ENCODE measurements at places on chromosomes 5 and 9.
A peak's percentile ranks its signal among the peaks of the same experiment; 100 is the strongest.

- DNase-seq = no peak
Measured at GRCh38 chr9:2469681-2470221, 151.8 kb upstream of the VLDLR start.

DNA sequence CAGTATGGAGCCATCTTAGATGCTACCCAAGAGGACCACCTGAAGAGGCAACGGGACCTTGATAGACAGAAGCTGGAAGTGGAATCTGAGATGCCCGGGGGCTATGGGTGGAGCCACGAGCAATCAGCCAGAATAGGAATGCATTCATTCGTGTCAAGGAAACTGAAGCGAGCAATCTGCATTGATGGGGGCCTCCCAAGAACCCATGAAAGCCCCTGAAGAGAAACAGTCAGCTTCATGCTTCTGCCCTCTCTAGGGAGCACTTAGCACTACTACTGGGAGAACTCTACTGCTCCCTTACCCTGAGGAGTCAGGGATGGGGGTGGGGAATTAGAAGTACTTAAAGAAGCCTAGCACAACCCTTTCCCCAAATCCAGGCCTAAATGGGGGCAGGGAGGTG, 51.9 kb upstream of the TCERG1 start:
- DNase-seq = no peak

- no peak for DNase-seq
Measured at GRCh38 chr9:101902051-101902450, 163.6 kb upstream of the GRIN3A start.

- DNase-seq = no peak
Measured at GRCh38 chr5:159244163-159244562, 18.9 kb upstream of the UBLCP1 start.

GRCh38 chr9:99822806-99823591, 1.3 kb downstream of the NR4A3 start:
- DNase-seq = peak; percentile 27

GRCh38 chr9:111078391-111079038, 40.2 kb upstream of the LPAR1 start:
- no peak for DNase-seq

DNA sequence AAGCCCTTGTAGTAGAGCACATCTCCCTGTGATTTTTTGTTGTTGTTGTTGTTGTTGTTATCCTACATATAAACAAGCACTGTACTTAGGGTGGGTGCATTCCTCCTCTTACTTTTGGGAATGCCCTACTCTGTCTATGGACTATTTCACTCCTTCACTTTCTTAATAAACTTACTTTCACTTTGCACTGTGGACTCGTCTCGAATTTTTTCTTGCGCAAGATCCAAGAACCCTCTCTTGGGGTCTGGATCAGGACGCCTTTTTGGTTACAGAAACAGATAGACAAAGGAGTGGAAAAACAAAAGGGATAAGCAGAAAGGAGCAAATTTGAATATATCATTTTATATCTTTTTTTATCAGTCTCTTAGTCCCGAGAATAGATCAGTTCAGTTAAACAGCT, 14.4 kb upstream of the PAIP1 start:
- no peak for DNase-seq

DNA sequence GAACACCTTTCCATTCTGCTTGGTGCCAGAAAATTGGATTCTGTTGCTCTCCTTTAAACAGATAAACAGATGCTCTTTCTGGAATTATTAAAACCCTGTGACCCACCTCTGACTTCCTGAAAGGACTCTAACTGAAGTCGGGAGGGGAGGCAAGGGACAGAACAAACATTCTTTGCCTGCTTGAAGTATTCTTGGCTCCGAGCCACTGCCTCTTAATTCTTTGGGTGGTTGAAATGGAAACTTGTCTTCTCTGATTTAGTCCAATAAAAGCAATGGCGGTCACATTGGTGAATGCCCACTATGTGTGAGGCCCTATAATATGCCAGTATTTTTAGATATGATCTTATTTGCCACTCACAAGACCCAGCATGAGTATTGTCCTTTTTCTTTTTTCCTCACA, 236.8 kb downstream of the SLIT3 start:
- DNase-seq = no peak

- DNase-seq = no peak
Measured at GRCh38 chr5:59151162-59151889, 568.5 kb downstream of the RAB3C start.

DNA sequence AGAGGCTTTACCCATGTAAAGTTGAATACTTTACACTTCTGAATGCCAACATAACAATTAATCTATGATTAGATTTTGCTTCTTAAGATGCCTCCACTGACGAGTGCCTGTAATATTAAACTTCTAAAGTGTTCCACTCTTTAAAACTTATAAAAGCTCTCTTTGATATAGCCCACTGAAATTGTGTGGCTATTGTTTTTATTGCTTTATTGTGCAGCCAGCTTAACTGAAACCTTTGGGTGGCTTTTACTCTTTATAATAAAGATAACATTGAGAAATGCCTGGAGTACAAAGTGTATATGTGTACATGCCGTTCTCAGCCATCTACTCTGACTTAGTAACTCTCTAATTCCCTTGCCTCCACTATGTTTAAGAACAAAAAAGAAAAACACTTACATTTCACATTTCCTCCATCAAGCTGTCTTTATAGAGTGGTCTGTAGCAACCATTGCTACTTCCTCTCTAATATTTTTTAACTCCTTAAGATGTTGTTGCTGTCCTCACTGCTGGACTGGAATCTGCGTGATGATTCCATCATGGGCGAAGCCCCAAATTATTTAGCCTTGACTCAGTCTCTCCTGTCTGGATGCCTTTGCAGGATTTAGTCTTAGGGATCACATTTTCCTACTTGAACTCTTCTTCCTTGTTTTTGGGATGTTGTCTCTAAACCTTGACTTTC, 9.1 kb downstream of the PIK3R1 start:
- DNase-seq = no peak

- DNase-seq = no peak
Measured at GRCh38 chr5:88729829-88730182, 153.2 kb downstream of the MEF2C start.

GRCh38 chr9:127211983-127212382, 52.6 kb upstream of the GARNL3 start:
- no peak for DNase-seq

DNA sequence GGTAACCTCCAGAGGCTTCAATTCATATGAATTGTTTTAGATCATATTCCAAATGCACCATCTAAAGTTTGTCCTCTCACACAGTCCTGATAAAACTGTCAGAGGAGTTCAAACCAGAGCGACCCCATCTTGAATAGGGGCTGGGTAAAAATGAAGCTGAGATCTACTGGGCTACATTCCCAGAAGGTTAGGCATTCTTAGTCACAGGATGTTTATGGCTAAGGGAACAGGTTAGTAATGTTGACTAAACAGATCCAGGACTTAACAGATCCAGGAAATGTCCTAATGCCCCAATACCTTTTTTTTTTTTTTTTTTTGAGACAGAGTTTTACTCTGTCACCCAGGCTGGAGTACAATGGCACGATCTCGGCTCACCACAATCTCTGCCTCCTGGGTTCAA, 192.6 kb upstream of the PRDM9 start:
- DNase-seq = no peak

- no peak for DNase-seq
Measured at GRCh38 chr9:33620738-33621439, 96.8 kb downstream of the ANKRD18B start.

DNA sequence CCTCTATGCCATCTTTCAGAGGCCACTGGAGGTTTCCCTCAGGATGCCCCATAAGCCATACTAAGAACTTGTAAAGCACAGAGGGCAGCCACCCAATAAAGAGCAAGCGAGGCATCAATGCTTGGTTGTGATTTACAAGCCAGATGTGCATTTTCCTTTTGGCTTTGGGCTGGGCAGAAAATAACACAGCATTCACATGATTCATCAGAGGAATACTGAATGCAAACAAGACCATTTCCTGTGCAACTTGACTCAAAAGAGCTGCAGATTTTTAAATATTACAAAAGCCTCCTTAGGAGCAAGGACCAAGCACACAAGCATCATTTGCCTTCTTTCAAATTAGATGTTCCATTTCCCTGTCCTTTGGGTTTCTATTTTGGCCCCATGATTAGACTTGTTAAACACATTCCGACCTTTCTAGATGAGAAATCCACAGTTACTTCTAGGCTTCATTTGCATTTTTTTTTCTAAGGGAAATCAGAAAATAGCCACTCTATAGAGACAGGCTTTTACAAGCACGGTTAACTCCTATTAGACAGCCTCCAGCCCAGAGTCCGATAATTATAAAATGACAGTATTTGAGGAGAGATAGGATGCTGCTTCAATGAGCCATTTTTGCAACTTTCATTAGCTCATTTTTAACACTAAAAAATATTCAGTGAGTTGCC, 207.8 kb downstream of the SEMA5A start:
- peak; percentile 52 for DNase-seq

DNA sequence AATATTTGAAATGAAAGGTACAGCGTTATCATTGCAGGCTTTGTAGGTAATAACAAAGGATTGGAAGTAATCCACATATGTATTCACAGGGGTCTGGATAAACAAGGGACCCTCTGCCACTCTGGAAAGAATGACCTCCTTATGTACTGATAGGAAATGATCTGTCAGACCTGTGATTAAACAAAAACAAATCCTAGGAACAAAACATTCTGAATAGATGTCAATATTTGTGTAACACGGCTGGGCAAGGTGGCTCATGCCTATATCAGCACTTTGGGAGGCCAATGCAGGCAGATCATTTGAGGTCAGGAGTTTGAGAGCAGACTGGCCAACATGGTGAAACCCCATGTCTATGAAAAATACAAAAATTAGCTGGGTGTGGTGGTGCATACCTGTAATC, 42.3 kb downstream of the NSUN2 start:
- DNase-seq = no peak

- no peak for DNase-seq
Measured at GRCh38 chr9:80789831-80790230, 899.5 kb downstream of the TLE1 start.

DNA sequence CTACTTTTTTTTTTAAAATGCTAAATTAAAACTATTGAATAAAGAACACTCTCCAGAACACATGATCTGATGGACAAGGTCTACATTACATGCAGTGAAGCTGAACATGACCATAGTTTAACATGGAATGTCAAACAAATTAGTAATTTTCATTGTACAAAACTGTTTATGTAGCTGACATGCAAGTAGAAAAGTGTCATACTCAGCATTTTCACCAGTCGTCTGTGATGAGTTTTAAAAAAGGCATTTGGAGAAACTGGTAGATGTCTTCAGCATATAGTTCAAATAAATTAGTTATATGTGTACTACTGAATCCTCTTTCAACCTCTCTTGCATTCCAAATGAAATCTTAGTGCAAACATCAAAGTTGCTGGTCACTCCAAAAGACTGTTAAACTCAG, 301.9 kb downstream of the FER start:
- no peak for DNase-seq

DNA sequence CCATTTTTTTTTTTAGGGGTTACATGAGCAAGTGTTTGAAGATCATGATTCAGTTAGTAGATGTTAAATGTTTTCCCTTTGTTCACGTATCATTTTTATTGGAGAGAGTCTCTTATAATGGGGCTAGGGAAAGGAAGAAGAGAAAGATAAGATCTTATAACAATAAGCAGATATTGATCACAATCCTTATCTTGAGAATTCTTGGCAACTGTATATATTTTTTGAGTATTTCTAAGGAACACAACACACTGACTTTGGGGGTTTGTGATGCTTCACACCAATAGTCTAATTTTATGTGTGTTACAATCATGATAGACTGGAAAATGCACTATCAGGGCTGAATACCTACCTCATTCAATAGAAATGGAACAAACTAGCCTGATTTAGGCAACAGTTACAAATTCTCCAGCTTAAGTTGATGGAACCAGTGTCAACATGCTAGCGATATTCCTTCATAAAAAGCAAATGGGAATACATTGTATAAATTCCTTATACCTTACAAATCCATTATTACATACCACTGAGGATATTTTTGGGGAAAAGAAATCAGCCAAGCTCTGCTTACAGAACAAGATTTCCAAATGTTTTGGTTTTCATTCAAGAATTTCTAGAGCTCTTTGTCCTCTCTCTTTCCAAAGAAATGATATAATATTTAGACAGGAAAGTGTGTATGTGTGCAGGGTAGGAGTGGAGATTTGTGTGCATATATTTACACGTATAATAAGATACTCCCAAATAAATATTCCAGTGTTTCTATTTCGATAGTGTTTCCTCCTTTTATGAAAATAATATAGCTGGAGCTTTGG, 41.5 kb downstream of the SVEP1 start:
- no peak for DNase-seq

GRCh38 chr5:149418910-149419531, 39.9 kb upstream of the IL17B start:
- DNase-seq = no peak

DNA sequence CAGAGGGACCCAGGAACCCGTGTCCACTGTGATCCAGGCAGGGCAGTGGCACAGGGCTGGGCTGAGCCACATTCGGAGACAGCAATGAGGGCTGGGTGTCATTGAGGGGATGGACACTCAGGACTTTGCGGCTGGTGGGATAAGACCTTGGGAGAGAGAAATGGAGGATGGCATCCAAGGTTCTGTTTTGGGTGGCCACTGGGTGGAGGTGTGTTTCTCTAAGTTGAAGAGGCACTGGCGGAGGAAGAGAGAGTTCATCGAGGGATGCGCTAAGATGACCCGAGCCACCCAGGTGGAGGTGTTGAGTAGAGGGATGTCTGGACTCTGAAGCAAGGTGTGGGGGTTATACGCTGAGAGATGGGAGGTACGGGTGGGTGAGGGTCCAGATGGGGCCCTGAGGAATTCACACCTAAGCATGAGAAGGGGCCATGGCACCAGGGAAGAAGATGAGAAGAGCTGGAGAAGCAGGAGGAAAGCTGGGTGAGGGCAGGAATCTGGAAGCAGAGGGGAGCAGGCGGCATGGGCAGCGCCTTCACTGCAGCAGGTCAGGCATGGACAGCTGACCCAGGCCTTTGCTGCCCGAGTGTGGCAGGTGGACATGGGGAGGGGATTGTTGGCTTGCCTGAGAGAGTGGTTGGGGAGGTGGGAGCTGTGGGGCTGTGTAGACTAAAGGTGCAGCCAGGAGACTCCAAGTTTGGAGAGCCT, 2.5 kb upstream of the SLC25A48 start:
- DNase-seq = no peak

DNA sequence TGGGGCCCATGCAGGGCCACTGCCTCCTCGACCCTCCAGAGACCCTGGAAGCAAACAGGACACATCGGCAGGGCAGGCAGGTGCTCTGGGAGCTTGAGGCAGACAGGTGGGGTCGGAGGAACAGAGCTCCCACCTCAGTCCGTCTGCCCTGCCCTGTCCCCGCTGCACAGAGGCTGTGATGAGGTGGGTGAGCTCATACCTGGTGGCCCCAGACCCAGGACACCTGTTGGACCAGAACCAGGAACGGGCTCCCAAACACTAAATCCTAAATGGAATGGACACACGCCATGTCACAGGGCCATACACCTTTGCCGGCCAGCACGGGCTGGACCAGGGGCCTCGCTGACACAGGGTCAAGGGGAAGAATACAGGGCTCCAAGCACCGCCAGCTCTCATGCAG, 5.5 kb downstream of the SOHLH1 start:
- no peak for DNase-seq
